EL (cell line): ENCODE measurements at places on chromosomes 5 and 9.
A peak's percentile ranks its signal among the peaks of the same experiment; 100 is the strongest.

- DNase-seq, result no peak
Measured at GRCh38 chr5:133384120-133384855, 228.1 kb downstream of the FSTL4 start.

- DNase-seq, result no peak
Measured at GRCh38 chr5:176730815-176731475, 79.4 kb upstream of the UNC5A start.

GRCh38 chr9:136608348-136609159 is 54.2 kb upstream of the EGFL7 start:
- no peak for DNase-seq

DNA sequence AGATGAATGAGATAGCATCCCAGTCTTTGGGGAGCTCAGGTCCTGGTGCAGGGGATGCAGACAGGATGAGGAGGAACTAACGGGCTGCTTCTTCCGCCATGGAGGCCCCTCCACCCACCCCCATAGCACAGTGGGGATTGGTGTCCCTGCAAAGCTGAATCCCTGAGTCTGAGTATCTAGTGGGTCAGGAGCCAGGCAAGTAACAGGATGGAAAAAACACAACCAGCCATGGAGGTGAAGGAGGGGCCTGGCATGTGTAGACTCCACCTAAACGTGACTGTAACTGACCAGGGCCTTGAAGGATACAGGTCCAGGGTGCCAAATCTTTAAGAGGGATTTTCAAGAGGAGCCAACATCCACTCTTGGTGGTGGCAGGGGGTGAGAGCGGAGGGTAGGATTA is 327.8 kb upstream of the MSX2 start:
- no peak for DNase-seq

DNA sequence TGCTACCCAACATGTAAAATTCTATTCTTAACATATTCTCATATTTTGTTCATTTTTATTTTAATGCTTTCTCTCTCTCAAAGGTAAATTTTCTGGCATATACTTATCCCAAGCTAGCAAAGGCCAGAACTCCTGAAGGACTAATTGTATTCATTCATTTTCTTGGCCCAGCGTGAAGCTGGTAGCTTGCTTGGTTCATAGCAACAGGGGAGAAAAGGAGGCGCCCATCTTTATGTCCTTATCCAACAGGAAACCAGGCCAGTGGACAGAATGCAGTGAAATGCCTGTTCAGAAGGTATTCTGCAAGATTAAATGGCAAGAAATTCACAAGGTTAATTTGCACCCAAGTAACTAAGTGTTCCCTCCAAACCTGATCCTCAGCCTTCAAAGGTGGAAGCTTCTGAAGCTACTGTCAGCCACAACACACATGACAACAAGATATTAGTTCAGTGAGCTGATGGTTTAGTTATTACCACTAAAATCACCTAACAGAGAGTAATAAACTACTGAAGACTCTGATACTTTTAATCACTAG is 5.6 kb downstream of the EFNA5 start:
- DNase-seq, result no peak

GRCh38 chr5:128674837-128675446 is 136.9 kb upstream of the FBN2 start:
- DNase-seq, result peak; percentile 65

GRCh38 chr5:132253452-132254320 is 3.8 kb upstream of the PDLIM4 start:
- DNase-seq, result no peak

GRCh38 chr9:130693426-130694191 is at the start of gene EXOSC2:
Gene EXOSC2 (plus strand): TSS chr9:130693780. CDS start chr9:130693792, 12 bp downstream.
- peak; percentile 99 for DNase-seq

GRCh38 chr9:113935677-113936380 is 59.7 kb downstream of the ZNF618 start:
- no peak for DNase-seq

DNA sequence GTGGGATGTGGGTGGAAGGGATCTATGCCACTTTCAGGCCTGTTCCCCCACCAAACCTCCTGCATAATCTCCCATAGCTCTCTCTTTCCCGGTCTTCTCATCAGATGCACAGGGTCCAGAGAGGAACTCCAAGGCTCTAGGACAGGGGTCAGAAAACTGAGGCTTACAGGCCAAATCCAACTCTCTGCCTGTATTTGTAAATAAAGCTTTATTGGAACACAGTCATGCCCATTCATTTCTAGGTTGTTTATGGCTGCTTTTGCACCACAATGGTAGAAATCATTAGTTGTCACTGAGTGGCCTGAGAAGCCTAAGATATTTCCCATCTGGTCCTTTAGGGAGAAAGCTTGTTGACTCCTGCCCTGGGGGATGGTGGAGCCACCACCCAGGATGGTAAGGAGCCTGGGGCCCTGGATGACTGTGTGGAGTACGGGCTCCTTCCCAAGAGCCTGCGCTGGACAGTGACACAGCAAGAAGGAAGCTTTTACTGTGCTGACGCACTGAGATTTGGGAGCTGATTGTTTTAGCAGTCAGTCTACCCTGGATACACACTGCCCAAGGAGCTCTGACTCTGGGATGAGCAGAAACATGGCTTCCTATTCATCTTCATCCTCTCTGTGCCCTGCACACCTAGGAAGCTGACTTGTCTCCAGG is 64.0 kb upstream of the RAPGEF1 start:
- no peak for DNase-seq

GRCh38 chr9:134152022-134152448 is 12.3 kb downstream of the RNU6ATAC start:
- DNase-seq, result no peak

- DNase-seq, result no peak
Measured at GRCh38 chr5:173670130-173670651, 53.7 kb upstream of the BOD1 start.

DNA sequence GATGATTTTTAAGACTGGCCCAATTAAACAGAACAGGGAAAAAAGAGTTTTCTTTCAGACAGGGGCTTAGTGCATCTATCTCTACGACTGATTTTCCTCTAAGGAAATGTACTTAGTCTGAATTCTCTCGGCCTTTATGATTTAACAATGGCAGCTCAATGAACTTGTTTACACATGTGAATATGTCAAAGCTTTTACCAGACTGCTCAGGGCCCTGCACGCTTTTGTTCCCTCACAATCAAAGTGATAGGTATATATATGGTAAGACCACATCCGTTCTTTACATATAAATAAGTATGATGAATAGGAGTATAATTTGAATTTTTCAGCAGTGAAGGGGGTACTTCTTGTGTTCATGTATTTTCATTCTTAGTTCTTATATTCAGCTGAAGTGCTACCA is 27.6 kb downstream of the LEAP2 start:
- no peak for DNase-seq

DNA sequence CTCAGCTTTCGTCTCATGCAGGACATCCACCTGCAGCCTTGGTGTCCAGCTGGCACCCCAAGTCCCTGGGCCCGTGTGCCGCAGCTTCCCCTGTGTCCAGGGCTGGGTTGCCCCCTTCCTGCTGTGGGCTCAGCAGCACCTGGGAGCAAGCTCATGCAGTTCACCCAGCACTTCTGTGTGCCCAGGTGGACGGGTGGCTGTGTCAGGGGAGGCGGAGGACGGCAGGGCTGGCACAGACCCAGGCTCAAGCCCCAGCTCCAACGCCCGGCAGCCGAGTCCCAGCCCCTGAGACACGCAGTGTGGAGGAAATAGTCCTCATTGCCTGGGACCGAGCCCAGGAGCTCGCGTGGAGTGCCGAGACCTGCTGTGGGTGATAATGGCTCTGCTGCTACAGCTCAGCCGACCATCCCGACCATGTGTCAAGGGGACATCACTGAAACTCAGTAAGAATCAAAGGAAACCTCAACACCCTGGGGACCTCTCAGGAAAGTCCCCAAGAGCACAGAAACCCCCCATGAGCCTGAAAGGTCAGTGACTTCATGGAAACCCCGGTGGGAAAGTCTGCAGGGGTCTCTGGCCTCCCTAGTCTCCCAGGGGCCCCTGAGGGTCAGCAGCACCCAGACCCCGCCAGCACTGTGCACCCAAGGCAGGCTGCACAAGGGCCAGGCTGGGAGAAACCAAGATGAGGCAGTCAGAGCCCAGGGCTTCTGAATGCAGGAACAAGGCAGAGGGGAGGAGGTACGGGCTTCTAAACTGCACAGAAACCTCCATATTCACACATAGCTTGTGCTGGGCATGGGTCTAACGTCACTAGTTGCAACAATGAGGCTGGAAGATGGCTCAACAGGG is 38.8 kb downstream of the LPCAT1 start:
- DNase-seq, result no peak

GRCh38 chr9:125089331-125089730 is 54.0 kb downstream of the SCAI start:
- no peak for DNase-seq

GRCh38 chr5:38680094-38680825 is 123.8 kb upstream of the LIFR start:
- DNase-seq, result no peak

GRCh38 chr5:16600397-16600796 is 16.4 kb downstream of the RETREG1 start:
- peak; percentile 34 for DNase-seq

DNA sequence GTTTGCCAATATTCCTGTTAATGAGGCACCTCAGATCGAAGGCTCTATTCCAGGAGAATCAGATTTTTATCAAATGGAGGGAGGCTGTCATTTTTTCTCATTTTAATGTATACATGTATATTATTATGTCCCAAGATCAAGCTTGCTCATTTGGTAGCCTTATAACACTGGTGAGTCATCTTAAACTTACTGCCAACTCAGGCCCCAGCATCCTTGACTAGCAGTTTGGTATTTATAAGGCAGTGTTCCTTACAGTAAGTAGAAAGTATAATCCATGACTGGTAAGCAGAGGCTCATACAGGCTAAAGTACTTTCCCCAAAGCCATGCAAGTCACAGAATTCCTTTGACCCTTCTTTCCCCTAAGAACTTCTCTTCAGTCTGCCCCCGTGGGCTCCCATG is 90.7 kb upstream of the NR3C1 start:
- DNase-seq, result peak; percentile 81

DNA sequence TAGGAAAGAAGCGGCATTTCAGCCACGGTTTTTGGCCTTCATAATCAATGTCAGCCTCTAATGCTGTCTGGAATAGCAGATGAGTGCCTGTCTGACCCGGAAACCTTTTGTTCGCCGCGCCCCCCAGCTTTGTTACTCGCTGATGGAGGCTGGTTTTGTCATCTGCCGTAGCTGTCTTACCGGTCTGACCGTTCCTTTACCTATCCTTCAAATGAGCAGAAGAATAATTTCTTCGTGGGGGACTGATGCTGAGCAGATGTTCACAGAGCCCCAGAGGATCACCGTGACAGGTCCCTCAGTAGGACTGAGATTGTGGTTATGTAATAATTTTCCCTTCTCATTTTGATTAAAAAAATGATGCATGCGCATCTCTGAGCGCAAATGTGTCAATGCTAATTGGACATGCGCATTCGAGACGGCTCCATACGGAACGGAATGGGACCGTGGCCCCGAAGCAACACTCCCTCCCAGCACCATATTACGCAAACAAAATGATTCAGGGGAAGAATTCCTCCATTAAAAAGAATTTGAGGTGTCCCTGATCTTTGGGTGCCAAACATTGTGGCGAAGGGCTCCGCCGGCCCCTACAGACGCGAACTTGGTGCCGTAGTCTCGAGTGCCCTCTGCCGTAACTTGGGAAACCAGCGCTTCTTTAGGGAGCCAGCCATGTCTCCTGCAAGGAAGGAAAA is 27.6 kb downstream of the TLX3 start:
- peak; percentile 71 for DNase-seq
